Left forelimb (tissue), 1 donor: ENCODE measurements at places on chromosomes 6 and 20.

GRCh38 chr20:6956056-6956455 is 188.6 kb downstream of the BMP2 start:
- DNase-seq: no peak

GRCh38 chr20:20365480-20366161 is 2.3 kb upstream of the INSM1 start:
- DNase-seq: no peak

DNA sequence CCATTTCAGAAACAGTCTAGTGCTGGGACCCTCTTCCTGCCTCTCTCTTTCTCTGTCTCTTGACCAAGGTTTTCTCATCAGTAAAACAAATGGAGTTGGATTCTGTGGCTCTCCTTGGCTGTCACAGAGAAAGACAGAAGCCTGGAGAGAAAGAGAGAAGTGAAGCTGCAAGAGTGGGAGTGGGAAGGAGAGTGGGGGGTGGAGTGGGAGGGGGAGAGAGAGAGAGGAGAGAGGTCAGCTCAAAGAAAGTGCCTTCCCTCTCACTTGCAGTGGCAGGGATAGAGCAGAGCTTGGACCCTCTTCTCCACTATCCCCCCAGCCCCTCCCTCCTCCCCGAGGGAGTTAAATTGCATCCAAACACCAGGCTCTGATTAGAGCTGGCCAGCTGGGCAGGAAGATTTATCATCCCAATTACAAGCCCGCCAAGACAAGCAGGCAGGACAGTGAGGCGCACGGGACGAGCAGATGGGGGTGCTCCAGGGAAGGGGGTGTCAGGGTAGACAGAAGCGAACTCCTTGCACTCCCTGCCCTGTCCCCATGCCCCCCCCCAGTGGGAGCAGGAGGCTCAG is 74.3 kb downstream of the CD40 start:
- no peak for DNase-seq

GRCh38 chr20:34831936-34832335 is 6.5 kb upstream of the NCOA6 start:
- DNase-seq: no peak

GRCh38 chr6:135411339-135411738 is 86.2 kb downstream of the AHI1 start:
- DNase-seq: no peak

GRCh38 chr6:55276745-55277530 is 50.3 kb upstream of the GFRAL start:
- DNase-seq: no peak

- no peak for DNase-seq
These were observed 117.1 kb downstream of the TBXT start for GRCh38 chr6:166050559-166050958.

- DNase-seq: no peak
These were observed 15.1 kb downstream of the MYBL2 start for GRCh38 chr20:43681991-43682410.

- no peak for DNase-seq
These were observed 3.9 kb downstream of the LPIN3 start for GRCh38 chr20:41344477-41344876.

DNA sequence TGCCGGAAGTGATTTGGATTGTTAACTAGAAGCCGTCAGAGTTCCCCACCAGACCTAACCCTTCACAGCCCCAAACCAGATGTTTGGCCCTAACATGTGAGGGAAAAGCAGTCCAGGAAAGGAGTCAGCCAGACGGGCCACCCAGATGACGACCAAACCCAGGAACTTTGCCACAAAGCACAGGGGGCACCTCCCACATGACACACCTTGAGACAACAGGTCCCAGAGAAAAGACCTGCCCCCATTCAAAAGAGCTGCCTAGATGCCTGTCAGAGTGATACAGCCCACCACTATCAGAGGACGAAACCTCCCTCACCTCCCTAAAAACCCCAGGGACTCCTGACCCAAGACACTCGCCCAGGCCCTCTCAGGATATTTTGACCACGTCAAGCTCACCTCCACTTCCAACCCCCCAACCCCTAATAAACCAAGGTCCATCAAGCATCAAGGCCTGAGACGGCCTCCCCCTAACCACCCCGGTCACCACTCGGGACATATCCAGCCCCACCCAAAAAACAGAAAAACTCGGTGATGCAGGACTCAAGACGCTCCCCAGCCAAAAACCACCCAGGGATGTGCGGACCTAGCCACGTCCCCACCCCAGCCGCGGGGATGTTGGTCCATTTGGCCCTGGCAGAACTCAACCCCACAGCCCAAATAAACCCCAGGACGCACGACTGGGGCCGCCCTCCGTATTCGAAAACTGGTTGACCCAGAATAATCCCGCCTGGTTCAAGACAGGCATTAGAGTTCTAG is 662 bp downstream of the ZNF343 start:
- no peak for DNase-seq

DNA sequence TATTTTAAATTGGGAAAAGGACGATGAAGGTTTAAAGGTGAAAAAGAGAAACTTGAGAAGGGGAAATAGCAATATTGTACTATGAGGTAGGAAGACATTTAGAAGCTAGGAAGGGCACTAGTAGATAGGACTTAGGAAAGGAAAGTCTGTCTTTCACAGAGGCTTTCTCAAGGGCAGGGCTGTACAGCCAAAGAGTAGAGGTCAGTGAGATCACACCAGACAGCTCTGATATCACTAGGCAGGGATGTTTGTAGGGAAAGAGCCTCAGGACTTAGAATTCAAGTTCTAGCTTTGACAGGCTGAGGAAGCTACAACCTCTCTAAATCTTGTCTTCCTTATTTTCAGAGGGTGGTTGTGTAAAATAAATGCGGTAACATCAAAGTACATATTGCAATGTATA is 160.4 kb upstream of the SLC22A16 start:
- no peak for DNase-seq

DNA sequence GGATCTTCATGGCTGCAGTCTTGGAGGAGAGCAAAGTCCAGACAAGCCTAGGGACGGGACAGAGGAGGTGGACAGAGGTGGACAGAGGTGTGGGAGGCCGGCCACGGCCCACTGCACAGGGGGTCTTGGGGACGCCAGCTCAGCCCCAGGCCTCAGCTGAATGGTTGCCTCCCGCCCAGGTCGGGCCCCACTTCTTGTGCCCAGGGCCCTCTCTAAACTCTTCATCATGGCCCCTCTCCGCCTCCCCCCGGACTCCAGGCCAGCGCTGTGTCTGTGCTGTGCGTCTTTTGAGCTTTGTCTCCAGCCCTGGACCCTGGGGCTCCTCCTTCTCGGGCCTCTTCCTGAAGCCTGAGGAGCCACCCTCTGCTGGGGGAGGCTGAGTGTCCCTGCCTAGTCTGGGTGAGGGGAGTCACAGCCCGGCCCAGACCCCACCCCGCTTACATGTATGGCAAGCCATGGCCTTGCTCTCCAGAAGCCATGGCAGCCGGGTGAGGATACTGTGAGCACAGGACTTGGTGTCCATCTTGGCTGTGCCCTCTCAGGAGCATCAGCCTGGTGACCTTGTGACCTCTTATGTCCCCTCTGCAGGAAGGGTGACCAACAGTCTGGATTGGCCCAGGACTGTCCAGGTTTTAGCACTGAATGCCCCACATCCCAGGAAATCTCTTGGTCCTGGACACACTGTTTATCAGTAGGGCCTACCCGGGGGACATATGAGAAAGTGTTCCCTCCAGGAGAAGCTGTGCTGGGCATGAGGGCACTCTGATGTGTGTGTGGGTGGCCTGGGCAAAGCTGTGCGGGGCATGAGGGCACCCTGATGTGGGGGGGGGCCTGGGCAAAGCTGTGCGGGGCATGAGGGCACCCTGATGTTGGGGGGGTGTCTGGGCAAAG is 9.4 kb upstream of the NPBWR2 start:
- peak; percentile 56 for DNase-seq

DNA sequence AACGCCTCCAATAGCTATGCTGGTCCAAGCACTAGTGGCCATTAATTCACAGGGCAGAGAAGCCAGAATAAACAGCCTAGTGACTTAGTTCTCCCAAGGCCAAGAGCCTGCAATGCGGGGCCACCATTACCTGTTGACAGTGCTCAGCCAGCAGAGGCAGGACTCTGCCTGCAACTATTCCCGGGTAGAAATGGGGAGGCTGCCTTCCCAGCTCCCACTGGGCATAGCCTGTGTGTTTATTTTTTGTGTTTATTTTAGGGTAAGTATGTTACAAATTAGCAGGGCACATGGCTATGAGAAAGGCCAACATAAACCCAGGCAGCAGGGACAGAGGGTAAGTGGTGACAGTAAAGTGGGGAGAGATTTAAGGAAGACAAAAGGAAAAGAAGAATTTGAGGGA is 5.0 kb downstream of the GNAS-AS1 start:
- DNase-seq: no peak

GRCh38 chr6:5984150-5985089 is 22.3 kb downstream of the NRN1 start:
- DNase-seq: no peak

DNA sequence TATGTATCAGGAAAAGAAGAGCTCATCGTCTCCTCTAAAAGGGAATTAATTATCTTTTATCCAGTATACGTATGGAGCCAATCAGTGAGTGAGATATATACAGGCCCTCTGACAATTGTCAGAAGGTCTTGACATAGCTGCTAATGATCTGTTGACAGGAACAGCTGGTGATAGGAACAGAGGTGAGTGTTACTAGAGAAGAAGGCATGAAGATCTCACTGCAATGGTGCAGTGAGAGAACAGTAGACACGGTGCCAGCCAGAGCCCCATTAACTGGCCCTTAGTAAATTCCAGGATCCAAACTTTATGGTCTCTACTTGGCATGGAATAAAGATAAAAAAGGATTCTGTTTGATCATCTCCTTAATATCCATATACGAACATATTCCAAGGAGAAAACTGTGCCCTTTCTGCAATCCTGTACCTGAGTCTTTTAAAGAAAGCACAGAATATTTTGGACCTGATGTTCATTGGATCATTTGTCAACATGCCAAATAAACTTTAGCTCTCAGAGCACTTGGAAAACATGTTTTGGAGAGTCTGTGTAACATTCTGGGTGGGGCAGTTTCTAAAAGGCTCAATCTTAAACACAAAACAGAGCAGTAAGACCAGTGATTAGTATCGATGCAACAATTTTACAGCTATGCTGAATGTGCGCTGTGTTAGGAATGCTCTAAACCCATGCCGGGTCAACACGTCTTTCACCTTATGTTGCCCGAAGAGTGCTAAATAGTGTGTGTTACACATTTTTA is 135.8 kb upstream of the CITED2 start:
- no peak for DNase-seq

DNA sequence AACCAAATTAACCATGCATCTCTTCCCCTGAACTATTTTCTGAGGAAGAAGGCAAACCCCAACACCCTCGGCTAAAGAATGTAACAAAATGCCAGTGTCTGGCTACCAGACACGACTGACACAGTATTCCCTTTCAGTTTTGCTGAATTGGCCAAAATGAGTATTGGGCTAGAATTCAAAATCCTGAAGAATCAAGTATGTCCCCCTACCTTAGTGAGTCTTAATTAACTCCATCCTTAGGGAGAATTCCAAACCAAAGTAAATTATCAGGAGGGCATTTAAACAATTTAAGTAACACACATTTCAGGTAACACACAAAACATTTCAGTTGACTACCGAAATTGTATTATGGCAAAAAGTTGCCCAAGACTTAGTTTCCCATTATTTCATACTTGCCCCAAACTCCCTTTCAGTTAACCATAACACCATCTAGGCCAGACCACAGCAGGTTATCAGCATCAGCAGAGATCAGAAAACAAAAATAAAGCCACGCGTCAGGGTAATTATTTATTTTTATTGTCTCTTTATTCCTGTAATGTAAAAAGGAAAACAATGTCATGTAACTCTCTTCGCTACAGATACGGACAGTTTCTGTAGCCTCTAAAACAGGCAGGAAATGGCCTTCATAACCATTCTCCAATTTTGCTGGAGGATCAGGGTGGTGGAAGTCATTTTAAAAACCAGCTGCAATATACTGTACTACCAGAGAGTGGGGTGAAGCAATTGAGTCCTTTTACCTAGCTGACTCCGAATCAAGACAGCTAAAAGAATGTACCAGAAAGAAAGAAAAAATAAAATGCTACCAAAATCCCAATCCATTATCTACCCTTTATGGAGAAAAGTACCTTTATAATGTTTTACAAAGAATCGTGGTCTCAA is 1.9 kb downstream of the SNX5 start:
- DNase-seq: no peak

DNA sequence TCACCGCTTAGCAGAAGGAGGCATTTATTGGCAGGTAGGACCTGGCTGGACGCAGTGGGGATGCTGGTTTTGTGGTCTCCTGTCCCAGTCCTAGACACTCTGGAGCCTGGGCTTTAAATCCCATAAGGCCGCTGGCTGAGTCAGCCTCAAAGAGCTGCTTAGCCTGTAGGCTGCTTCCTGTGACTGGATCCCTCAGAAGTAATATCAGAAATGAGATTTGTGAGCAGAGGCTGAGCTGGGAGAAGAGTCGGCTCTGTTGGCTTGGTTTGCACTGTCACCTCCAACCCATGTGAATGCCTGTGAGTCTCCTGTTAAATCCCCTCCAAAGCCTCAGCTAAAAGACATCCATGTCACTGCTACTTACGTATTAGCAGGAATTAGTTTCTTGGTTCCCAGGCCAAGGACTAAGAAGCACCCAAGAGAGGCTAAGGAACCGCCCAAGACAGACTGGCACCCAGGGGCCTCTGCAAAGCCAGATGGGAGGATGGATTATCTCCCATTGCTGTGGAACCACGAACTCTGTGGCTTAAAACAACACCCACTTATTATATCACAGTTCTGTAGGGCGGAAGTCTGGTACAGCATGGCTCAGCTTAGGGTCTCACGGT is 289.4 kb downstream of the CDC5L start:
- no peak for DNase-seq

DNA sequence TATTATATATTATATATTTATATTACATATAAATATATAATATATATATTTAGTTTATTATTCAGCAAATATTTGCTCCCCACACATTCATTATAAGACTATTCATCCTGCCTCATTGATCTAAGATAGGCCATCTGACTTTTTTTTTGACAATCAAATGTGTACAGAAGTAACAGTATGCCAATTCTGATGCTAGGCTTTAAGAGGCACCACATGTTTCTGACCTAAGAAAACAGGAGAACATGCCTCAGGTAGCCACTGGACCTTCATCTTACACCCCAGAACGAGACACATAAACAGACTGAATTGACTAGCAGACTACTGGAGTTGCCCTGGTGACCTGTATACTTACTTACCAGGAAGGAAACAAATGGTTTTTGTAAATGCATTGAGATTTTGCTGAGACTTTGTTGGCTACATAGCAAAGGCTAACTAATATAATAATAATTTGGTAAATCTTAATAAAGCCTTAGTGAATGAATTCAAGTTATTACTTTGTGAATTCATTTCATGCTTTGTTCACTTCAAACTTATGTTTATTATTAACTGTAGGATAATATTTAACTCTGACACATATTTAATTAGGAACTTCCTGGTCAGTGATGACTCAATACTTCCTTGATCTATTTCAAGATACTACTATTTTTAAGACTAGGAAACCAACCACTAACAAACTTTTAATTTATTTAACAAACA is 13.4 kb upstream of the MYO6 start:
- no peak for DNase-seq

DNA sequence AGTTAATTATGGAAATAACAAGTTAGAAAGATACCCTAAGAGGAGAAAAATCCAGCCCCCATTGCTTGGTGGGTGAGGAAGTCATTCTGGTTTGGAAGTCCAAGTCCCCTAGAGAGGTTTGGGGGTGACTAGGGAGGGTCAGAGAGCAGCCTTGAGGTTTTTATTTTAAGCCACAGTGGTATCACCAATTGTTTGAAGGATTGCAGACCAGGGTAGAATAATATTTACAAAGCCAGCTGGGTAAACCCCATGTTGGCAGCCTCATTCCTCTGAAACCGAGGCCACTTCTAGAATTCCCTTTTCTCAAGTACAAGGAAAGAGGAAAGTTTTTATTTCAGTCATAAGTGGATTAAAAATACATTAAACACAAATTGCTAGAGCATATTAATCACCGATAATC is 99.7 kb downstream of the TMEM170B start:
- no peak for DNase-seq
